ENCODE measurements at places on chromosomes 3 and 15.

- DNase-seq: no peak
Measured at GRCh38 chr15:69489073-69489571, 36.5 kb downstream of the RPLP1 start.

DNA sequence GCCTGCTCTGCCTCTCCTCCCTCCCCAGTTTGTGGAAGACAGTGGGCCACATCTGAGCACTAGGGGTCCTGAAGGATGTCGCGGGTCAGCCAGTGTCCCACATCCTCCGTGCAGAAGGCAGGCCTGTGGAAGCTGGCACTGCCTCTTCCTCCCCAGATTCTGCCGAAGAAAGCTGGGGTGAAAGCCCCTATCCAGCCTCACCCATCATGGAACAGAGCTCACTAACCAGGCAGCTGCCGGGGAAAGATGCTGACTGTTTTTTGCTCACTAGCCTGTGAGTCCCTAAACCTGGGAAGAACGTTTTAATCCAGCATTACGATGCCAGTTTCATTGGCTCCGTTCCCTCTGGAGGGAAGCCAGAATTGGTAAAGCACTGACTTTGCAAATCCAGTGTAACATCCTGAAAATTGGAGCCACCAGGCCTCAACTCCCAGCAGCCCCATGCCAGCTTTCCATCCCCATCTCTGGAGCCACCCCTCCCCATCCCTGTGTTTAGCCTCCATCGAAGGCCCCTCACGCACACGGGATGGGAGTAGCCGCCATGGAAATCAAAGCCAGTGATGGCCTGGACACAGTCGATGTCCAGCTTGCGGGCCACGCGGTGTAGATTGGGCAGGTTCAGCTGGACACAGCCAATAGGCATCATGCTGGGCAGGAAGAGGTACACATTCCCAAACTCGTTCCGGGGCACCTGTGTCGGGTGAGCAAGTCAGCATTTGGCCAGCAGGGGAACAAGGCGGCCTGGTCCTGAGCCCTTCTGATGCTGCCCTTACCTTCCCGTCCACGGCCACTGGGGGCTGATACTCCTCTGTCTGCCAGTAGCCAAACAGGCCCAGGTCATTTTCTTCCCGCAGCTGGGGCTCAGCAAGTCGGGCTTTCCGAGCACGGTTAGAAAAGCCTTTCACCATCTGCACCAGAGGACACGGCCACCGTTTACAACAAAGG, 23.5 kb downstream of the TMEM43 start:
- no peak for DNase-seq

GRCh38 chr3:171417813-171418212, 42.4 kb downstream of the TNIK start:
- no peak for DNase-seq

- no peak for DNase-seq
Measured at GRCh38 chr3:158152186-158152585, 42.3 kb downstream of the RSRC1 start.

DNA sequence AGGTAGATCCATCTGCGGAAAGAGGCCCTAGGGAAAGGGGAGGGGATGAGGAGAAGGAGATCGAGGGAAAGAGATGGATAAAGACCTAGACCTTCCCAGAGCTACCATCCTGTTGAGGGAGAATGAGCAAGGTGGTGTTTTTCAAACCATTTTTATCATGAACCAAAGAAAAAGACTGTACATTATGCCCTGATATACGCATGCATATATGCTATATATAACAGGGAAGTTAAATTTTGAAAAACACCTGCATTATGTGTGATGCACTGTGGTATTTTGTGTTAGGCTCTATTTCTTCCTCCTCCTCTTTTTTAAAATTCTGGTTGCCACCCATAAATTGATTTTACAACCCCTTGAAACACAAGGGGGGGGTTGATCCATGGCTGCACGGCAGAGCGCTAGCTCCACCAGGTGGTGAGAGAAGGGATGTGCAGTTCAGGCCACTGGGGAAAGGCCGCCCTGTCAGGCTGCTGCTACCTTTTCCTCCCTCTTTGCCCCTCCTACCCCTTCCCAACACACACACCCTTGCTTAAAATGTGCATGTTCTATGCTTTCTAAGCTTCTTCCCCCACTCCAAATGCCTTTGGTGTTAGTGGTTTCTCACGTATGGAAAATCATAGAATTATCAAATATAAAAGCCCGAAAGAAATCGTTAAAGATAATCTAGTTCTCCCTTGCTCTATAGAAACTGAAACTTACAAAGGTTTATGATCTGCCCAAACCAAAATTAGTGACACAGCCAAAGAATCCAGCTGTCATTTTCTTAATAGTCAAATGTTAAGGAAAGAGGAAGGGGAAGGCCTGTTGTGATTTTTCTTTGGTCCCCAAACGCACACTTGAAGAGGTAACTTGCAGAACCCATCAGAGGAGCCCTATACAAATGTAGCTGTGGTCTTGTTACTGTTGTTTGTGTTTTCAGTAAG, 262.0 kb upstream of the UMPS start:
- DNase-seq: no peak

DNA sequence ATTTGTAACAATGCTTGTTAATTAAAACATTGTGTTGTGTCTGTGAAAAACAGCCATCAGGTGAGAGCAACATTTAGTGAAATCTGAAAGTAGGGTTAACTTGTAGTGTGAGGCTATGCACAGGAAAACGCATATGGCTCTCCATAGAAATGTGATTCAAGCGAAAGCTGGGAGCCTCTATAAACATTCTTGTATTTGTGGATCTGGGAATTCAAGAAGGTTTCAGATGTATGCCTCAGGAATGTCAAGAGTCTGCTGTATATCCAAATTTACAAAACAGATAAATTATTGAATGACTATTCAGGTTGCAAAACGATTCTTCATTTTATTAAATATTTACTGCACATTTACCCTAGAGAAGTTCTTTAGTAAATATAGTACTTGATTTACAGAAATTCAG, 166.0 kb downstream of the THSD4 start:
- no peak for DNase-seq

DNA sequence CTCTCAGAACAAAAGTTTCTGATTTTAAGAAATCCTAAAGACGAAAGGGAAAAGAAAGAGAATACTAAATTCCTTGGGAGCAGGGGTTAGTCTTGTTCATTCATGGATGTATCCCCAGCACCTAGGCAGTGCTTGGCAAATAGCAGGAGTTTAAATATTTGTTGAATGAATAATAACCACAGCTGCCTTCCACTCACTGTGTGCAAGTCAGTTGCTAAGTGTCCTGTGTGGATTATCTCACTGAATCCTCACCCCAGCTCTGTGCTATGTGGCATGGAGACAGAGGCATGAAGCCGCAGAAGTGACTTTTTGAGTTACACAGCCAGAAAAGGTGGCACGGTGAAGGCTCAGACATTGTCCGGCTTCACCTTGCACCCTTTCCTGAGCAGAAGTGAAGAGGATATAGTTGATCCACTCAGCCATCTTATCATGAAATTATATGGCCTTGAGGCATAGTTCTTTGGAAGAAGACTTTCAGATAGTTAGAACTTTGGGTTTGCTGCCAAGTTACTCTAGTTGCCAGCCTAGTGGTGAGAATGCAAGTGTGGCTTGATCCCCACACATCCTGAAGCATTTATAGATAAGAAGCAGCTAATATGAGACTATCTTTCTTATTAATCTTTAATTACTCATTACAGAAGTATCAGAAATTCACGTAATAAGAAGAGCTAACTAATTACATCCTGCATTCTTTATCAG, 355.5 kb downstream of the LRTM1 start:
- no peak for DNase-seq

DNA sequence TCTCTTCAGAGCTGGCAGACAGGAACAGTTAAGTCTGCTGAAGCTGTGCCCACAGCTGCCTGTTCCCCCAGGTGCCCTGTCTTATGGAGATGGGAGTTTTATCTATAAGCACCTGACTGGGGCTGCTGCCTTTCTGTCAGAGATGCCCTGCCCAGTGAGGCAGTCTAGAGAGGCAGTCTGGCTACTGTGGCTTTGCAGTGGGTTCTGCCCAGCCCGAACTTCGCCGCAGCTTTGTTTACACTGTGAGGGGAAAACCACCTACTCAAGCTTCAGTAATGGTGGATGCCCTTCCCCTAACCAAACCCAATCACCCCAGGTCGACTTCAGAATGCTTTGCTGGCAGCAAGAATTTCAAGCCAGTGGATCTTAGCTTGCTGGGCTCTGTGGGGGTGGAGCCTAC, 91.2 kb downstream of the SLC25A26 start:
- DNase-seq: peak; percentile 28

GRCh38 chr3:103862415-103862814, 1427.6 kb downstream of the ZPLD1 start:
- no peak for DNase-seq

DNA sequence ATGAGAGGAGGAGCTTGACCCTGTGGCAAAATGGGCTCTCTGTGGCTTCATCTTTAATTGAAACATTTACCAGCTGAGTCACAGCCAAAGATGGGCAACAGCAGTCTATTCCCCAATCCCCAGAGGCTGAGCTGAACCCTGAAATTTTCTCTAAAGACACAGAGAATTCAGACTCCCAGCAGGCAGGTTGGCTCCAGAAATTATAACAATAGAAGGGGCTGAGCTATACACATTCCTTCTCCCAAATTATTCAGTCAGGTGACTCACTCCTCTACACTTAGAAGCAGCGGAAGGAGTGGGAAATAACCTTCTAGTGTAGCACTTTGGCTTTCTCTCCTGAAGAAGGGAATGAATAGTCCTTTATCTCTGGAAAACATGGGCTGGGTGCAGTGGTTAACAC, 264.3 kb upstream of the ARHGEF26 start:
- no peak for DNase-seq

DNA sequence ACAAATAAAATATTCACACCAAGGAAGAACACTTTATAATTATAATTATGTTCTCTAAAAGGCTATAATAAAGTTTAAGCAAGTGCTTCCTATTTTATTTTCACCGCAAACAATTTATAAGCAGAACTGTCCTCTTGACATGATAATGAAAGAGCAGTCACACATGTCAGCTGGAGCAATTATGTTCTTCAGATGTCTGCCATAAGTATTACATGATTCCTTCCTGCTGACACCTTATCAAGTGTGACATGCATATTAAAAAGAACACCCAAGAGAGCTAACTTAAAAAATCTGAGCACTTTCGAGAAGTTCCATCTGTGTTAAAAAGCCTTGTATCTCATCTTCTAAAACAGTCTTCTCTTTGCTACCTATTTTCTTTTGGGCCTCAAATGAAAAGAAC, 249.5 kb downstream of the SQOR start:
- no peak for DNase-seq

- DNase-seq: no peak
Measured at GRCh38 chr3:9088441-9089353, 125.4 kb upstream of the RAD18 start.

- no peak for DNase-seq
Measured at GRCh38 chr3:13718000-13718399, 161.9 kb downstream of the WNT7A start.

- no peak for DNase-seq
Measured at GRCh38 chr3:189593581-189593980, 37.6 kb upstream of the TP63 start.

GRCh38 chr3:110618512-110619226, 452.9 kb upstream of the NECTIN3 start:
- no peak for DNase-seq

DNA sequence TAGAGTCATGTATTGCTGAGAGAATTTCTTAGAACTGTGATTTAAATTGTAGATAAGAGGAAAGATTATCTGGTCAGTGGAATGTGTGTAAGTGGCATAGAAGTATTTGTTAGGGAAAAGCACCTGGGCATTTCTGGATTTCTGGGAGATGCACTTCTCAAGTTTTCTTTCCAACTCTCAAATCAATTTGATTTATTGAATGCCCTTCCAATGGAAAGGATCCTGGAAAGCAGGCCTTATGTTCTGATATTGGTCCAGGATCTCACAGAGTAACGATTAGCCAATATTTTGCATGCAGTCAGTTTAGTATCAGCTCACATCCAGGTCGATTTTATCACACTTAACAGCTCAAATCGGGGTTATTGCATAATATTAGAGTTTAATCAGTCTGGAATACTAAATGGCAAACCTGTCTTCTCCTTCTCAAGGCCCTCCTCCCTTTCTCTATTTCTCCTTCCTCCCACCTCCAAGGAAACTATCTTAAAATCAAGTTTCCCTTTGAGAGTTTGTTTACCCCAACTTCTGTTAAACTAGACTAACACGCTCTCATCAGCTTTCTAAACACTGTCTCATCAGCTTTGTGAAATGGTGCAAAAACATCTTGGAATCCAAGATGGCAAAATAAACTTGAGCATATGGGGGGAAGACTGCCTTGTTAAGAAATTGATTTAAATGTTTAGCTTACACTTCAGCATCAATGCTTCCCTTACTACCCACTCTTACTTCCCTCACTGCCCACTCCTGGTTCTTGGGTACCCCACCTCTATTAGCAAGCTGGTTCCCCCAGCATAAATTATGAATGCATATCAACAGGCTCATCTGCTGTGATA, 9.5 kb downstream of the SOX2 start:
- DNase-seq: no peak

DNA sequence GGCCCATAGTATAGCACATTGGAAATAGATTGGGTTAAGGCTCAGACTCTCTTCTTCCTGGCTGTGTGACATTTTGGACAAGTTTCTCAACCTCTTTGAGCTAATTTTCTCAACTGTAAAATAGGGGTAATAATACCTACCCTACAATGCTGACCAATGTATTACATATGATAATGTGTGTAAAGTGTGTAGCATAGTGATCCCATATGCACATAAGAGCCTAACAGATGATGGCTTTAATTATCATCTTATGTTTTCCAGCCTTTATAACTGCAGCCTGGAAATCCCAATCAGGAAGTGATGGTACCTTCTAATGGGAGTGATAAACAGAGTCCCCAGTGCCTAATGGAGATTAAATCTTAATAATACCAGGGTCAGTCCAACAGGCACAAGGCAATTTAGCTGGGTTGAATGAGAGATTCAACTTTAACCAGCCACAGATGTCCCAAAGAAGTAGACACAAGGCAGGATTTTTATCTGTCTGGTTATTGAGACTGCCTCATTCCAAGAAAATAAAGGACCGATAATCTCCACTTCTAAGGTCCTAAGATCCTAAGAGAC, 12.0 kb downstream of the ADAMTS9 start:
- no peak for DNase-seq

- DNase-seq: no peak
Measured at GRCh38 chr15:99955181-99955525, 221.9 kb upstream of the LYSMD4 start.

DNA sequence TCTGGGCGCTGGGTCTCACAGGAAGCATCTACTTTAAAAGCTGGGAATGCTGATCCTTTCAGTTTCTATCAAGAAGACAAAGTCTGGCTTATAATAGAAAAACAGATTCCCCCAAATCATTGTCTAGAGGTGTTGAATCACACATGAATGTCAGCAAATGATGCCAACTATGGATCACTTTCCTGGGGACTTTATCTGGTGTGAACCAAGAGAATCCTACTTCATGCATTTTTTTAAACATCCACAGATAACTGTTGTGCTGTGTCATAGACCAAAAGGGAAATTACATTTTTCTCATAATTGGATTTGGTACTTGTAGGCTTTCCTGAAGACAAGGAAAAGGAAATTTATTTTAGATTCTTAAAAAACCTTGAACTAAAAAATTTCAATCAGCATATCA, 132.7 kb downstream of the CD47 start:
- DNase-seq: no peak

GRCh38 chr3:60076331-60076730, 1026.5 kb upstream of the CFAP20DC start:
- DNase-seq: no peak

Data from CD4-positive, alpha-beta T cell treated with Interleukin-17A for 4 hours (primary cell).